HFFc6 (cell line): ENCODE measurements at places on chromosomes 11 and 22.
A peak's percentile ranks its signal among the peaks of the same experiment; 100 is the strongest.

DNA sequence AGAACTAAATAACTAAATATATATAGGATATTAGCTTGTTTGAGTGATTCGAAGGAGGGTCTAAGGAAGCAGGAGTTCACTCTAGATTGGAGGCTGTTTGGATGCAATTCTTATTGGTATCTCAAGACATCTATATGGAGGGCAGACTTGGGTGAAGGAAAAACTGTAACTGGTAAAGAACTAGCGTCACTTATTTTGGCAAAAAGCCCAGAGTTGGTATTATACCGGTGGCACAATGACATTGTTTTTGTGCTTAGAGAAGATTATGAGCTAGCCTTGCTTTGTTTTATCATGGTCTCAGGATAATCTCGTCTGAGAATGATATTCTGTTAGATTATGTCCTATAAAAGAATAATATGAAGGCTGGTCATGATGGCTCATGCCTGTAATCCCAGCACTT lies 6.0 kb upstream of the SLC35F2 start:
- no peak for DNase-seq

- peak; percentile 6 for DNase-seq
Measured at GRCh38 chr11:92424281-92424680, 199.7 kb downstream of the FAT3 start.

DNA sequence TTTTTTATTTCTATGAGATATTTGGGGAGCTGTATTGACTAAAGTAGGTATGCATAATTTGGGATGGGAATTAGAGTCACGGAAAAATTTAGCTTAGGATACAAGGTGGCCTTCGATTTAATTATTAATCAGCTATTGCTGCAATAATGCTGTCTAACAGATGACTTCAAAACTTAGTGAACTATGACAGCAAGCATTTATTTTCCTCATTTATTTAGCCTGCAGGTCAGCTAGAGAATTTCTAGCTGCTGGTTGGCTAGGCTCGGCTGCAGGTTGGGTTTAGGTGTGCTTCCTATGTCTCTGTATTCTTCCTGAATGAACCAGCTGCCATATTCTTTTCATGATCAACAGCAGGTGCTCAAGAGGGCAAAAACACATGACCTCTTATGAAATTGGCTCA lies 181.8 kb upstream of the RAG2 start:
- DNase-seq = no peak

GRCh38 chr11:128903248-128904061 lies 12.3 kb downstream of the KCNJ5 start:
- DNase-seq = no peak

- no peak for DNase-seq
Measured at GRCh38 chr11:28323621-28324020, 215.4 kb downstream of the METTL15 start.

GRCh38 chr11:3160252-3161031 lies 4.7 kb downstream of the OSBPL5 start:
- peak; percentile 88 for DNase-seq

DNA sequence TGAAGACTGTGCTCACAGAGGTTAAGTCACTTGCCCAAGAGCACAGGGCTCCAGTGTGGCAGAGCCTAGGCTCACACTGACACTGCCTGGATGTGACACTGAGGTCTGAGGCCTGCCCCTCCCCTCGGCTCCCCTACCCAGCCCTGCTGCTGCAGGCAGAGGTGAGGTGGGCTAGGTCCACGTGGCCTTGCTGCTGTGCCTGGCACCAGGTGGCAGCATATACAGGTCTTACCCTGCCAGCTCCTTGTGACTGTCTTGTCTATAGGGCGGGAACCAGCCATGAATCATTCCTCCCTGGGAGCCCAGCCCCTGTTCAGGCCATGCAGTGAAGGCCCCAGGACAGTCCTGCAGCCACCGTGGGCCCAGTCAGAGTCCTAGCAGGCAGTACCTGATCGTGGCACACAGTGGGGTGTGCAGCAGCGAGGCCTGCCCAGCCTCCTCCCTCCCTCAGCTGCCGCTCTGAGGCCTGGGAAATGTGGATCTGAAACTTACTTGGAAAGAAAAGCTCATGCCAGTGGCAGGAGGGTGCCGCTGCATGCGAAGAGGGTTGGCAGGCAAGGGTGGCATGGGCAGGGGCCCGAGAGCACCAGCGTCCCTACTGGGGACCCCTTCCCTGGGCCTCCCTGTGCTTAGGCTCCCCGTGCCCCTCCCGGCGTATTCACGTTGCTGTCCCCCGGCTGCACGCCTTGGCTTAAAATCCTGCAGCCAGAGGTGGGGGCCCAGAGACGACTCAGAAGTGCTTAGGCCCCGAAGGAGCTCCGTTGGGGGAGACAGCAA lies 1.2 kb upstream of the CERK start:
- peak; percentile 82 for DNase-seq

- peak; percentile 62 for DNase-seq
Measured at GRCh38 chr11:94705891-94706615, 62.1 kb upstream of the AMOTL1 start.

DNA sequence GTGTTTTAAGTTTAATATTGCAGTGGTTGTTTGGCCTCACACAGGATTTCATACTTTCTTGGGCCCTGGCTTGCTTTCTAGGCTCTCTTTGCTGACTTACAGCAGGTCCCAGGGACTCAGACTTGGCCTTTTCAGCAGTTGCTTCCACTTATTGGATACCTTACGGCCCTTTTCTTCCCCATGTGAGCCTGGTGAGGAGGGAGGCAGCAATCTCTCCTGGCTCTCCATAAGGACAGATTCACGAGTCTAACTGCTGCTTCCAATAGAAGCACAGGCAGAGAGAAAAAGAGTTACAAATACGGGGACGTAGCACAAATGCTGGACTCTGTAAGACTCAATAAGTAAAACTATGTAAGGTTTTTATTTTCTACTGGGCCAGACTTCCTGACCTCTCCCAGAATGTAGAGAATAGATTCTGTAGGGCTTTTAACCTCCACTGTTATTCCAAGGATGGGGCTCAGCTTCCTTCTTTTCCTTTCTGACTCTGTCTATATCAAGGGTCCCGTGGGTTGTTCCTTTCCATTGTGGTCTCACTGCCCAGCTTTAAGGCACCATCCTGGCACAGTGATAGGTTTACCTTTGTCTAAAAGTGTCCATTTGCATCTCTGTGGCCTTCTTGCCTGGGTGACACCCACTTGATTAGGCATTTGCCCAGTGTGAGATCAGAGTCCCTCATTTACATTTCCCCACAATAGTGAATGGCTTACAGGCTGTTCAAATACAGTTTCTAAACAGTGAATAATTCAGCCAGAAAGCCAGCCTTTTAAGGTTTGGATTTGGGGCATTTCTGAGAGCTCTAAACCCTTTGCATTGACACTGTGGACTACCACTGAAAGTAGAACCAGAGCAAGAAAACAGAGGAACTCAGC lies 92.8 kb downstream of the RASSF10 start:
- DNase-seq = no peak

GRCh38 chr11:111996129-111996528 lies 29.1 kb upstream of the DLAT start:
- DNase-seq = no peak

GRCh38 chr22:27011133-27011532 lies 353.7 kb downstream of the MIAT start:
- DNase-seq = no peak

GRCh38 chr22:32922186-32922585 lies 120.7 kb downstream of the TIMP3 start:
- no peak for DNase-seq

DNA sequence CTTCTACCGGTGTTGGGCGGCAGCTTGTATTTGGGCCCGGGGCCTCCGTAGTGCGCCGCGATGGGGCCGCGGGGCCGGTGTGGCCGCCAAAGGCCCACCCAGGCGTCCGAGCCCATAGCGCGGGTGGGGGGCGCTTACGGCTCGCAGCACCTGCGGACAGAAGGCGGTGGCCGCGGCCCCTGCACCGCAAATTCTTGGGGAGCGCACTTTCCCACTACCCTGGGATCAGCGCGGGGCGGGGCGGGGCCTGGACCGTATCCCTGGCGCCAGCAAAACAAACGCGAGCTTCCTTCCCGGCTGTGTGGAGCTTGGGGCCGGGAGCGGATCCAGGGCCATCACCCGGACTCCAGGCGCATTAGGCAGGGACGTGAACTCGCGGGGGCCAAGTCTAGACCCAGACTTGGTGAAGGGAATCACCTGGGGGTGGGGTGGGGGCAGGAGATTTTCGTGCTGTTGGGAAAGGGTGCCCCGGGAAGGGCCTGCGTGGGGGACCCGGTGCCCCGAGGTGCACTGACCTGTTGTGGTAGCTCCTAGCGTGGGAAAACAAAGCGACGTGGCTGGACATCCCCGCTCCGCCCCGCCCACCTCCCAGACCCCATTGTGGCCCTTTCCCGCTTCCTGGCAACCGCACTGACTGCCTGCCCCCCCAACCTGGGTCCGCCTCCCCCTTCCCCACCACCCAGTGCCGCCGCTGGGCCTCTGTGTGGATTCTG lies 2.3 kb upstream of the TYMP start:
- DNase-seq = peak; percentile 52

DNA sequence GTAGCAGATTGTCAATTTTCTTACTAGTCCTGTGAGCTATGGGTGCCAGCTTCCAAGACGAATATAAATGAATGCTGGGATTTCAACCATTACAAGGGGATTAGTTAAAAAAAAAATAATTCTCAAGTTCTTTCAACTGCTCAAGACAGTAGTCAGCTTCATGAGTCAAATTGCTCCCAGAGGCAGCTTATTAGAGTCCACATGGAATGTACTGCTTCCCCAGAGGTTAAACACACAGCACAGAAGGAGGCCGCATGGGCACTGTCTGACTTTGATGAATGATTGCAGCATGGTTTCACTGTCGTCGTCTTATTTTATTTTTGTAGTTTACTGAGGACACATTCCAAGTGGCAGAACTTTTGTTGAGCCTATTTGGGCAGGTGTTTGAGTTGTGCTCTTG lies 563.2 kb downstream of the TMEM135 start:
- no peak for DNase-seq

DNA sequence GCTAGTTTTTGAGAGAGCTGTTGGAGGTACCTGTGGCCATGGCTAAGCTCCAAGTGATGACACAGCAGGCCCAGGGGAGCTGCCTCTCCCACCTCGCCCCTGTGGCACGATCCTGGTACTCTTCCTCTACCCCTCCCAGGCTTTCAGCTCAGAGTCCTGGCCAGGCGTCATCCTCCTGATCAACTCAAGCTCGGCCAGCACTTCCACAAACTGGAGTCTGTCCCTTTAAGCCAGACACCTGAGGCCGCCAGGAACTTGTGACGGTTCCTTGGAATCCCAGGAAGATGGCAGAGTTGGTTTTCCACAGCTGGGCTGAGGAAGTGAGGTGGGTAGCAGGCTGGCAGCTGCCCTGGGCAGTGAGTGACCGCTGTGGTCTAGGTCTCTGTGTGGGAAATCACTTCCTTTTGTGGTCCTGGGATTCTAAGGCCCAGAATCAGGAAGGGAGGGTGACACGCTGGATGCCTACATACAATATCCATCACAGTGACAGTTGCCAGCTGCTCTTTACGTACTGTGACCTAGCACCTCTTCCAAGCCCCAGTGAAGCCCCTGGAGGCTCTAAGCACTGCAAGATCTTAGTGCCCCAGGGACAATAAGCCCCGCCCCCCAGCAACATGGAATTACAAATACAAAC lies 3.2 kb upstream of the CST6 start:
- no peak for DNase-seq

GRCh38 chr11:123904932-123905331 lies 3.0 kb downstream of the OR8D4 start:
- DNase-seq = no peak

GRCh38 chr11:118211006-118211405 lies 13.8 kb downstream of the JAML start:
- DNase-seq = peak; percentile 1

- DNase-seq = peak; percentile 53
Measured at GRCh38 chr11:68014157-68014946, 4.2 kb downstream of the ALDH3B1 start.

DNA sequence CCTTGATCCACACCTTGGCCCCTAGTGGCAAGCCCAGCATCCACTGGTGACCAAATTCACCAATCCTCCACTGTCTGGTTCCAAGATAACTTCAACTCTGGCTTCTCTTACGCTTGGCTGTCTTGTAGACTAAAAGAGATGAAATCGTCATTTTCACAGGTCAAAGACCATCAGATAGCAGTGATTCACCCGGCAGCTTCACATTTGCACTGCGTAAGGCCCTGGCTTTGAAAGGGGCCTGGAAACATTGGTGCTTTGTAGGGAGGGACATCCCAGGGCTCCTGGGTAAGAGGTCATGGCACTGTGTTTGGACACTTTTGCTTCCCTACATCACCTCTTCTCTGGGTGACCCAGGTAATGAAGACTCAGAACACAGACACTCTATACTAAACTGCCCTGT lies 30.1 kb upstream of the FADD start:
- DNase-seq = no peak

GRCh38 chr11:2541881-2542361 lies 97.1 kb downstream of the KCNQ1 start:
- DNase-seq = no peak

- DNase-seq = no peak
Measured at GRCh38 chr11:130783323-130783722, 133.0 kb downstream of the SNX19 start.

DNA sequence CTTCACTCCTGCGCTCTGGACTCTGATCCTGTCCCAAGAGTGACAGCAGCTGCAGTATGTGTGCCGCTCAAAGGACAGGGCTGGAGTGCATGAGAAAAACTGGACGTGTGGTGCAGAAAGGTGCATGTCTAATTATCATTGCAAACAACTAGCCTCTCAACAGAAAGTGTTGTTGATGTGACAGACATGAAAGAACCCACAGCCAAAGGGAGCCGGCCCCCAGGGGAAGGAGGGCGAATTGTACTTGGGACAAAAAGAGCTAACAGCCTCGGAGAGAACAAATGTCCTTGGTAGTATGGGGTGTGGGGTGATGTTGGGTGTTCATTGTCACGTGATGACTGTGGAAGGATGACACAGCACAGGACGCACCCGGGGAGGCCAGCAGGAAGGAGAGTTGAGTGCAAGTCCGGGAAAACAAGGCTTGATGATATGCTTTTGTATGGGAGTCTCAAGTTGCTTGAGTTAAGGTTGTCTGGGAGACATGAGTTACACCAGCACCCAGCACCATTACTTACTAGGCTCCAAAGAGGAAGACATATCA lies 325.5 kb downstream of the NTM start:
- DNase-seq = no peak

- DNase-seq = no peak
Measured at GRCh38 chr11:2358754-2359442, 18.2 kb upstream of the CD81 start.

GRCh38 chr22:38316364-38317121 lies 690 bp downstream of the CSNK1E start:
- DNase-seq = peak; percentile 36

DNA sequence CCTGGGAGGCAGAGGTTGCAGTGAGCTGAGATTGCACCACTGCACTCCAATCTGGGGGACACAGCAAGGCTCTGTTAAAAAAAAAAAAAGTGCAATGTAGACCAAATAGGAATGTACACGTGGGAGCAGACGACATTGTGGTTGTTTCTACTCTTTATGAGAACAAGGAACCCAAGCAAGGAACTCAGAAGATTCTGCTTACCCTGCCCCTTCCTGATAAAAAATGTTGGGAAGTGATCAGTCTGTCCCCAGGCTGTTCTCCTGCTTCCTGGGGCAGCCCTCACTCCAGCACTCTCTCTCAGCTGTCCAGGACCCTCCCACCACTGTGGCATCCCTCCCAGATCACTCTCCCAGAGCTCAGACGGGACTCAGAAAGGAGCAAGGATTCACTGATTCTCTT lies 31.8 kb downstream of the SLCO2B1 start:
- no peak for DNase-seq

GRCh38 chr22:47048123-47049077 lies 285.9 kb downstream of the TBC1D22A start:
- no peak for DNase-seq

- DNase-seq = no peak
Measured at GRCh38 chr11:870418-870817, 27.8 kb downstream of the TSPAN4 start.

GRCh38 chr11:35335226-35335625 lies 84.1 kb downstream of the SLC1A2 start:
- DNase-seq = no peak
